Stimulated activated memory B cell treated with anti-CD40 and anti-IgM and Interleukin-4, amounts not matched to agents 10 μg/mL and 1 μg/mL and 100 μg/mL, for 72 hours (primary cell): ENCODE measurements at places on chromosomes 11 and 22.

DNA sequence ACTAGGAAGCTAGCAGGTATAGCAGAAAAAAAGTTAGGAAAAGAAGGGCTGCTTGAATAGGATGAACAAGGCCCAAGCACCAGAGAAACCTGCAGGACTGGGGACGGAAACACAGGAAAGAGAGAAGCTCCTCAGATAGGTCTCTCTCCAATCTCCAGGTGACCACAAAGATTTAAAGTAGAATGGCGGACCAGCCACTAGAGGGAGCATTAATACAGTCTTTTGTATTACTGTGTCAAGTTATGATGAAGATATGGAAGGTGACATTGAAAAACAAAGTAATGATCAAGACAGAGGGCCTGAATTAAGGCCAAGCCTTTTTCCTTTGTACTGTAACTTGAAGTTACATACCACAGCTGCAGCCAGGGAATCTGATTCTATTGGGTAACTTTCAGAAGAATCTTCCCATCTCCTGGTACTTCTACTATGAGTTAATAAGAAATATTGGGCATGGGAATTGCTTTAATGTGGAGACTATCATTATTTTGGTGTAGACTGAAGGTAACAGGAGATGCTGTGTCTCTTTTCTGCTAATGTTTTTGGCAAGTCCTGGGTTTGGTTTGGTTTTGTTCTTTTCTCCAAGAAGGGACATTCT, 33.8 kb downstream of the OR2AG2 start:
- ATAC-seq = peak; percentile 76

DNA sequence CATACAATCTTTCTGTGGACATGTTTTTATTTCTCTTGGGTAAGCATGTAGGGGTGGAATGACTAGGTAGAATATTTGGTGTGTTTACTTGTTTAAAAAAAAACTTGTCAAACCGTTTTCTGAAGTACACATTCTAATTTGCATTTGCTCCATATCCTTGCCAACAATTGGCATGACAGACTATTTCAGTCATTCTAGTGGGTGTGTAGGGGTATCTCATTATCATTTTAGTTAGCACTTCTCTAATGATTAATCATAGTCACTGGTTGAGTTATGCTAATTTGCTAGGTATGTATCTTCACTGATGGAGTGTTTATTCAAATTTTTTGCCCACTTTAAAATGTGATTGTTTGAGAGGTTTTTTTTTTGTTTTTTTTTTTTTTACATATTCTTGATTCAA, 64.3 kb downstream of the C11orf65 start:
- ATAC-seq = no peak

- ATAC-seq = no peak
Measured at GRCh38 chr11:83278351-83278750, 7.8 kb downstream of the CCDC90B start.

DNA sequence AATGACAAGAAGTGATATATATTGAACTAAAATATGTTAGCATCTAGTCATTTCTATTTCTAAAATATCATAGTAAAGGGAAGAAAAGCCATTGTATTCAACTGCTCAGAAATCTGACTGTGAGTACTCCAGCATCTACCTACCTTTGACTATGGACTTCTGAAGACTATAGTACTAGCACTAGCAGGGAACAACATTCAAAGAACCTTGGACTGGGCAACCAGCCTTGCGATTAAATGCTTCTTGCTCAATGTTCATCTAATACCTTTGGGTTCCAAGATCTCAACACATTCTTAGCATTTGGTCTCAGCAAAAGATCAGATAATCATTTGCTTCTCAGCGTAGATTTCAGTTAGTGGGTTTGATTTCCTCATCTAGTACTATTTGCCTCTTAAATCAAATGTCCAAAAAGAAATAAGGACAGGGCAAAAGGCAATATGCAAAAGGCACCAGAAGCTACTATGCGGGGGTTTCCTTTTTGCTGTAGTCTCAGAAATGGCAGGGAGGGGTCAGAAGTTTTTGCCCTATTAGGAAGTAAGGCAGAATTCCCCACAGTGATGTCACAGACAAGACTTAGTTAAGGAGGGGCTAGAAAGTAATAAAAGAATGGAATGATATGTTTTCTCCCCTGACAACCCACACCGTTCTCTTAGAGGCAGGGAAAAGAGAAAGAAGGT, 80.6 kb downstream of the GAB2 start:
- ATAC-seq = peak; percentile 71

DNA sequence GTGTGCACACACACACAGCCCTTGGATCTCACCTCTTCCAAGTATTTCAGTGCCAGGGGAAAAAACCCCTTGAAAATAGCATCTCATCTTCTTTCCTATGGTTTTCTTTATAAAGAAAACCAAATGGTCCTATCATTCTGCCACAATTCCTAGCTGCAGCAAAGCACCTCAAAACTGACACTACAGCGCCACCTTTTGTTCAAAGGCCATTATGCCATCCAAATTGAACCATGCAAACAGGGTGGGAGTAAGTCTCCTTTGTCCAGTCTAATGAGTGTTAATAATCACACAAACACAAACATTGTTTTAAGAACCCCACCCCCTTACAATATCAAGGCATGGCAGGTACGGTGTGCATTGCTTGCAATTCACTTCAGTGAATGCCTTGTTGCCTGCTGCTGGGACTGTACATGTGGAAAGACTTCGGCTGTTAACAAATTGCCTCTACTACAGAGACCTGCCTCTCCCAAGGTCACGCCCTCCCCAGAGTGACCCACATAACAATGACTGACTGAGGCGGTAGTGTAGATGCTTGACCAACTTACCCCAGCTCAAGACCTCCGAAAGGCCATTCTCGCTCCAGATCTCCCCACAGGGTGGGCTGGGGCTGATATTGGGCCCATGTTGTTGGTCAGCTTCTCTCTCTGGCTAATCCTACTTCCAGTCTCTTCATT, 31.7 kb downstream of the FAM181B start:
- ATAC-seq = no peak
